ENCODE measurements at places on chromosomes 7 and 10.

GRCh38 chr7:123003539-123004126, 8.1 kb upstream of the TAS2R16 start:
- DNase-seq, result no peak

DNA sequence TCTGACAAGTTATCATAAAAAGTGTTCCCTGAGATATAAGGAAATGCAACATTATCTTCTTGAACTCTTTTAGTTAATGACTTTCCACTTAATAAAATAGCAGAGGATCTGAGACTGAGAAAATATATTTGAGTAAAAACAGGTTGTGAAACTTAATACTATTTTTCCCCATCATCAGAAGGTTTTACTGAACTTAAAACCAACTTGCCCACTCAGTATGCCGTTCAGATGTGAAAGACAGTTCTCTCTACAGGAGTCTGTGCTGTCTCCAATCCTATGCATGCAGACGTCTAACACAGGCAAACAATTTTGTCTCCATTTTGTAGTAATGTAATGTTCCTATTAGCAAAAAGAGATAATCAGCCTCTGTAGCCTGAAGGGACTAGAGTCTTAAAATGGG, 38.2 kb upstream of the CYP2C18 start:
- DNase-seq, result no peak

GRCh38 chr7:107945332-107945731, 54.3 kb downstream of the DLD start:
- no peak for DNase-seq

- no peak for DNase-seq
Observed at GRCh38 chr10:104435822-104436221, 82.2 kb downstream of the CFAP58 start.

Data from stimulated activated CD8-positive, alpha-beta memory T cell treated with anti-CD3 and anti-CD28 coated beads, Interleukin-7, amount 100 ng/mL, for 1 hour (primary cell).